ENCODE measurements at places on chromosomes 2 and 18.

GRCh38 chr2:37544591-37545031, 126.8 kb downstream of the CDC42EP3 start:
- no peak for DNase-seq

- no peak for DNase-seq
Measured at GRCh38 chr2:27164960-27165763, 16.4 kb downstream of the TCF23 start.

DNA sequence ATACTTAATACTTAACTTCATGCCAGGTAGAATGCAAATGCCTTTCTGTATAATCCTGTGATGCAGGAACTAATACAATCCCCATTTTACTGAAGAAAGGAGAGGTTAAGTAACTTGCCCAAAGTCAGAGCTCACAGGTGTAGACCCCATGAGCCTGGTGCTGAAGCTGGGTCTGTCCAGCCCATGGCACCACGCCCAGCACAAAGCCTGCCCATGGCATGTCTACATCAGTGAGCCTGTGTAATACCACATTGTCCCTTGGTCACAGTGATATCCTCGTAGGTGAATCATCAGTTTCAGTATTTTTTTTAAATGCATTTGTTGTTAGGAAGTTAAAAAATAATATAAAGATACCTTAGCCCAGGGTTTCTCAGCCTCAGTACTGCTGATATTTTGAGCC, 69.9 kb upstream of the MCFD2 start:
- DNase-seq = no peak

DNA sequence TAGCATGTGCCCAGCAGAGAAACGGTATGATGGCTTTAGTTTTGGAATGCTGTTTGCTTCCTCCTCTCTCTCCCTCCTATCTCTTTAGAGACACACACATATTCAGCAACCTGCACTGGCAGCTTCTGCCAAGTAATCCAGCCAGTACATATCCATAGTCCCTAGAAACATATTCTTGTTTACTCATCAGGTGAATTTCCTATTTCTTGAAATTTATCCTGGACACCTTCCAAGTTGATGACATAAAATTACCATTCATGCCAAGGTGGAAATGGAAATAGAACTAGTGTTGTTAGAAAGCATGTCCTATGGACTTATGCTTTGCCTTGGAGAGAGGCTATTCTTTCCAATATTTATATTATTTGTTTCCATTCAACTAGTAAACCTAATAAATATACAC, 50.9 kb upstream of the RGPD4 start:
- DNase-seq = no peak

DNA sequence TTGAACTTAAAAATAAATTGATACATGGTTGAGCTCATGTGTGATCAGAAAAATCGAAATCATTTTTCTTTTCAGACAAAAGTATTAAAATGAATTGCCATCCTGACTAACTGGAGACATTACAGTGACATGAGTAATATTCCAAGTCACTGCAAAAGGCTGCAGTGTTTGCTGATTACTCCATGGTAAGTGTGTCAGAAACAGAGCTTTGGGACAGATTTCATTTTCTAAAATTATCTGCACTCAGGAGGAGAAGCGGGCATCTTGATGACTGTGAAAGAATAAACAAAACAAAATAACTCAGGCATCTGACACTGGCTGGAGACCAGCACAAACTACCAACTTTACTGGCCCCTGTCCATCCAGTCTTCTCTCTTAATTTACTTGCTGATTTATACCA, 312.3 kb upstream of the PIK3C3 start:
- DNase-seq = no peak

DNA sequence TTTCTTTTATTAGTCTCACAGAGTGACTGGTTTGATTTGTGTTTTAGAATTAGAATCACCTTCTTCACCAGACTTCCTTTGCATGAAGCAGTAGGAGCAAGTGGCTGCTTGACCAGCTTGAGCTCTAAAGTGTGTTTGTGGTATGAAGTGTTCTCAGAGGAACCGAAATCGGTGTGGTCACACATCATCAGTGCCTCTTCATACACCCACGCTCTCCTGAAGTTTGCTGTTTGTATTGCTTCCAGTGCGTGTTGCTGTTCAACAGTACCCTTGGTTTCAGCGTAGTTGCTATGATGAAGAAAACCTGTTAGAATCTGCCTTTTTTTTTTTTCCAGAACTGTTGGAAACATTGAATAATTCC, 77.9 kb downstream of the LIMS1 start:
- DNase-seq = no peak

DNA sequence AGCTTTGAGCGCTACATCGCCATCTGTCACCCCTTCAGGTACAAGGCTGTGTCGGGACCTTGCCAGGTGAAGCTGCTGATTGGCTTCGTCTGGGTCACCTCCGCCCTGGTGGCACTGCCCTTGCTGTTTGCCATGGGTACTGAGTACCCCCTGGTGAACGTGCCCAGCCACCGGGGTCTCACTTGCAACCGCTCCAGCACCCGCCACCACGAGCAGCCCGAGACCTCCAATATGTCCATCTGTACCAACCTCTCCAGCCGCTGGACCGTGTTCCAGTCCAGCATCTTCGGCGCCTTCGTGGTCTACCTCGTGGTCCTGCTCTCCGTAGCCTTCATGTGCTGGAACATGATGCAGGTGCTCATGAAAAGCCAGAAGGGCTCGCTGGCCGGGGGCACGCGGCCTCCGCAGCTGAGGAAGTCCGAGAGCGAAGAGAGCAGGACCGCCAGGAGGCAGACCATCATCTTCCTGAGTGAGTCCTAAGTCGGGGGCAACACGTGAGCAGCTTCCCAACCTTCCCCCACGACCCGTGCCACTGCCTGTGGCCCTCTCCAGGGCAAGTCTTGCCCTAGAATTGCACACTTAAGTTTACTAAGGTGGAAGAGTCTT, 928 bp downstream of the GPR39 start:
- DNase-seq = no peak

DNA sequence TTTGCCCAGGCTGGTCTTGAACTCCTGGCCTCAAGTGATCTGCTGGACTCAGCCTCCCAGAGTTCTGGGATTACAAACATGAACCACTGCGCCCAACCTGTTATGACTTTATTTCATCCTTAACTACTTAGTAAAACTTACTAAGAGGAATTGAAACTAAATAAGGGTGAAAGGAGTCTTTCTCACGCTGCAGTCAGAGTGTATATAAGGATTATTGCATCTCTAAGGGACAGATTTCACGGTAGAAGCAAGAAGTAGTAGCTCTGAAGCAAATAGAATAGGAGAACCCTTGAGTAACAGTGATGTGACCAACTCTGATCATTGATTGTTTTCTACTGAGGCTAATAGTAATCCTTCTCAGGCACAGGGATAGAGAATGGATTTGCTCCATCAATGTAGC, 960.1 kb downstream of the CPS1 start:
- DNase-seq = no peak

DNA sequence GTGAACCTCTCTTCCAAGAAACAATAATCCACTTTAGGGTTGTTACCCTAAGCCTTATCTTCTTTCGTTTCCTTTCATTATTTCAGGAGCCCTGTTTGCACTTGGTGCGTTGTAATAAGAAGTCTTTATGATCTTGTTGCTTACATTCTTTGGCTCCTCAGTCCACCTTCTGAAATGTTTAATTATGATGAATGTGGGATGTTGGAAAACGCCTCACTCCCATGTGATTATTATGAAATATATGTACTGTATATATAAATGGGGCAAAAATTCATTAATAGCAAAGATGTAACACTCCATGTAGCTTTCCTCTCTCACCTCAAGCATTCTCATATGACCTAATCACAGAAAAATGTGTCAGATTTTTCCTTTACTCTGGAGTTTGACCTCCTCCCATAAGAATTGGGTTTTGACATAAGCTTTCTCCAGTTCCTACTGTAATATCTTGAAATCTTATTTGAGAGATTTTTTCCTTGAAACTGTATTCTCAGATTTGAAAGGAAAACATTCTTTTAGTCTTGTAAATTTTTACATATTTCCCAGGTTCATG, 397.2 kb upstream of the FANCL start:
- DNase-seq = no peak

GRCh38 chr2:235223011-235223410, 270.8 kb upstream of the AGAP1 start:
- no peak for DNase-seq

GRCh38 chr2:152238016-152238415, 62.5 kb upstream of the STAM2 start:
- DNase-seq = no peak

GRCh38 chr2:40556293-40556692, 104.4 kb upstream of the SLC8A1 start:
- no peak for DNase-seq

- DNase-seq = no peak
Measured at GRCh38 chr2:45889053-45889452, 237.6 kb downstream of the PRKCE start.

- no peak for DNase-seq
Measured at GRCh38 chr2:140286377-140286776, 1506.2 kb upstream of the NXPH2 start.

DNA sequence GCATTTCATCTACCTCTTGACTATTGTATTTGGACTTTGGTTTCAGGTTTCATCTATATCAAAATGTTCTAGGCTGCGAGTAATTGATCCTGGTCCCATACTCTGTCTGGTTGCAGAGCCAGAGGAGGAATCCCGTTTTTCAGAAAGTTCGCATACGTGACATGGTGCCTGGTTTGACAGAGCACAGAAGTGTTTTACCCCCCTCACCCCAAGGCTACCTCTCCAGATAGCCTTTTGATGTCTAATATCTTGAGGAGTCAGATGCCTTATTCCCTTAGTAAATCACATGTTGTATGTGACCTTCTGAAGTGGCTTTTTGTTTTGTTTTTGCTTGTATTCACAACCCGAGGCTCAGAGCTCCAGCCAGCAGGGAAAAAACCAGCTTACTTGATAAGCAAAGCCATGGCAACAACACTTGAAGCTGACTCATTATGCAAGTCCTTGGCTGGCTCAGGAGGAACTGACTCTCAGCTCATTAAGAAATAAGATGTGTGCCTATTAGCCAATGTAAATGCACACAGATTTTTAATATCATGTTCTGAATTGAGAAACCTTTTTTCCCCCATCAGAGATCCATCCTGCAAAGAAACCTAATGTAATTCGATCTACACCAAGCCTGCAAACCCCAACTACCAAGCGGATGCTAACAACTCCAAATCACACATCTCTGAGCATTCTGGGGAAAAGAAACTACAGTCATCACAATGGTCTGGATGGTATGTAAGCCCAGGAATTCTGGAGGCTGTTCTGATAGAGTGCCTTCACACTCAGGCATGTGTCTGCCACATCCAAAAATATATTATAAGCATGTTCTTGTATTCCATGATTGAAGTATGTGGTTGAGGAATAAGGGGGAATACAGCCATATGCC, 41.4 kb downstream of the OXER1 start:
- no peak for DNase-seq

DNA sequence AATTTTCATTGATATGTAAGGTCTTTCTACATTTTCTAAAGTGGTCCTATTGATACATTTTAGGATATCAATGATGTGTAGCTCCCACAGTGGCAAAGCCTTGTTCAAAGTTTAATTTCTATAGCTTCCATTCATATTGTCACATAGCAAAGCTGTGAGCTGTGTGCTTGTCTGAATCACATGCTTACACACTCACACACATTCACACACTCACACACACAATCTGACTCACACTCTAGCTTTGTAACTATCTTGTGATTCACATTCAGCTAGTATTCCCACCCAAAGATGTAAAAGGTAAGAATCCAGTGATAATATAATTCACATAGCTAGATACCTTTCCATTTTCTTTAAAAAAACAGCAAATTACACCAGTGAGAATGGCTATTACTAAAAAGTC, 58.7 kb downstream of the MAPRE2 start:
- DNase-seq = no peak

- no peak for DNase-seq
Measured at GRCh38 chr18:8807488-8807805, 102.1 kb downstream of the MTCL1 start.

GRCh38 chr2:240786871-240787311, 33.1 kb downstream of the KIF1A start:
- no peak for DNase-seq

DNA sequence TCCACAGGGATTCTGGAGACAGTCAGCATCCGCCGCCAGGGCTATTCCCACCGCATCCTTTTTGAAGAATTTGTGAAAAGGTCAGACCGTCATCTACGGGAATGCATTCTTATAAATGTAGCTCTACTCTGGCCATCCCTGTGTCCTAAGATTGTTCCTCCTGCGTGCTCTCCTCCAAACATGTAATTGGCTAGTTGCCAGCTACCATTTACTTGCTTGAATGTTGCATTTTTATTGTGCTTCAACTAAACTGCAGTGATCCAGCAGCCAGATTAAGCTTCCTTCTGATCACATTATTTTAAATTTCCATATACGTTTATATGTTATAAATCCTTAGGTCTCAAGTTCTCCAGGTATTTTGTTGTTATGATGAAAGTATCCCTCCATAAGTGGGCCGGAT, 248.5 kb upstream of the SP5 start:
- no peak for DNase-seq

GRCh38 chr18:23703057-23703986, 14.1 kb downstream of the LAMA3 start:
- no peak for DNase-seq

DNA sequence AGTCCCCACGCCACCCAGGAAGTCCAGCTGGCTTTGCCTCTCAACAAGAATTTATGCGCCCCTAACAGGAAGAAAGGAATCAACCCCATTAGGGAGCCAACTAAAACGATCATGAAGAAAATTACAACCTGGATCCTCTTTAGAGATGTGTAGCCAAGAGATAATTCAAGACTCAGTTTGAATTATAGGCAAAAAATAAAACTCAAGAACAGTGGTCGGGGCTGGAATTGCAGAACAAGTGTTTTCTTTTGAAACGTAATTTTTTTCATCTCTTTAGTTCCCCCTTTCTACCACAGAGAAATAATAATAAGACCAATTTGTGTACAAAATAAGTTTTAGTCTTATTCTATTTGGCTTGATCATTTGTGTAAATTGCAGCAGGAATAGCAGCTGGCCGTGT, 22.4 kb downstream of the PDCD1 start:
- DNase-seq = no peak

- no peak for DNase-seq
Measured at GRCh38 chr2:82959727-82960126, 1499.4 kb downstream of the SUCLG1 start.

DNA sequence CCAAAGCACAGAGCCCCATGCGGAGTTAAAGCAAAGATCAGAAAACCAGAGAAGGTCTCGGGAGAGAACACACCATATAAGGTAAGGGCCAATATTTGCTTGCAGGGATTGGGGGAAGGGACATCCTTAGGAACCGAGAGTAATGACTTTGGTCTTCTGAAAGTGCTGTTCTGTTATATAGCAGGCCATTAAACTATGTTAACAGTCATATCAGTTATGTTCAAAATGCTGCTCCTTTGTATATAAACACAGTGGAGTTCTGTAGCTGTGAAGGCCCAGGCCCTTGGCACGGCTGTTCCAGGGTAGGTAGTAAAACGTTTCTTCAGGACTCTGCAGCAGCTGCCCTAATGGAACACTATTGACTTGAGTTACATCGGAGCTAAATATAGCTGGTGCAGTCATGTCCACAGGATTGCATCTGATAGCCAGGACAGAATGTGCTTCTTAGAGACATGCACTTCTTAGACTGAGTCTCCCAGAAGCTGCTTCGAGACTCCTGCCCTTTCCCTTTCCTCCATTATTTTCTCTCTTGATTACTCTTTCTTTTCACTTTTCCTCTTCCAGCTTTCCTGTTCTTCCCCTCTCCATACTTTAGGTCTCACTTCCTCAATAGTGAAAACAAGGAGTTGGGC, 122.4 kb downstream of the SETBP1 start:
- no peak for DNase-seq

- DNase-seq = no peak
Measured at GRCh38 chr18:74950479-74950878, 258.5 kb downstream of the PTGR3 start.

GRCh38 chr18:79975985-79976680, 11.7 kb downstream of the HSBP1L1 start:
- no peak for DNase-seq

GRCh38 chr2:101428422-101429176, 41.3 kb upstream of the CREG2 start:
- no peak for DNase-seq

Measured in stimulated activated CD4-positive, alpha-beta T cell treated with anti-CD3 and anti-CD28 coated beads, TNF-alpha, amount 100 ng/mL, for 4 hours (primary cell).